ENCODE measurements at places on chromosomes 2 and 18.

DNA sequence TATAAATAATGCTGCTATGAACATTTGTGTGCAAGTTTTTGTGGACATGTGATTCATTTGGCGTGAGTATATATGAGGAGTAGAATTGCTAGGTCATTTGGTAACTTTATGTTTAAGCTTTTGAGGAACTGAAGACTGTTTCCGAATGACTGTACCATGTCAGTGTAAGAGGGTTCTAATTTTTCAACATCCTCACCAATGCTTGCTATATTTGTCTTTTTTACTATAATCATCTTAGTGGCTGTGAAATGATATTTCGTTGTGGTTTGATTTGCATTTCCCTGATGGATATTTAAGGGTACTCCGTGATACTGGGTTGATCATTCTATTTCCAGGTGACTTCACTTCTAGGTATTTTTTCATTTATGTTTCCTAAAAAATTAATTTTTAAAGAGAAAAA lies 241.1 kb downstream of the BCL2 start:
- DNase-seq: no peak

- DNase-seq: no peak
Observed at GRCh38 chr2:224846161-224846560, 130.0 kb upstream of the CCDC195 start.

DNA sequence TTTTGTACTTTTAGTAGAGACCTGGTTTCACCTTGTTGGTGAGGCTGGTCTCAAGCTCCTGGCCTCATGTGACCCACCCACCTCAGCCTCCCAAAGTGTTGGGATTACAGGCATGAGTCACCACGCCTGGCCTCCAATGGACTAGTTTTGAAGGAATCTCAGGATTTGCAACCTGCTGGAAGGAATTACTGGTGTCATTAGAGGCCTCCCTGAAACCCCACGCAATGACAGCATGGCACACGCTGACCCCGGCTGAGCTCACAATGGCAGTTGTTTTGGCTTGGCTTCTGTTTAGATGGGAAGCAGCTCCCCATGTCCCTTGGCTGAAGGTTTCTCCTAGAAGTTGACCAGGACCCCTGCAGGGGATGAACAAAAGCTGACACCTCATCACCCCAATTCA lies 23.1 kb upstream of the COPS8 start:
- DNase-seq: no peak

DNA sequence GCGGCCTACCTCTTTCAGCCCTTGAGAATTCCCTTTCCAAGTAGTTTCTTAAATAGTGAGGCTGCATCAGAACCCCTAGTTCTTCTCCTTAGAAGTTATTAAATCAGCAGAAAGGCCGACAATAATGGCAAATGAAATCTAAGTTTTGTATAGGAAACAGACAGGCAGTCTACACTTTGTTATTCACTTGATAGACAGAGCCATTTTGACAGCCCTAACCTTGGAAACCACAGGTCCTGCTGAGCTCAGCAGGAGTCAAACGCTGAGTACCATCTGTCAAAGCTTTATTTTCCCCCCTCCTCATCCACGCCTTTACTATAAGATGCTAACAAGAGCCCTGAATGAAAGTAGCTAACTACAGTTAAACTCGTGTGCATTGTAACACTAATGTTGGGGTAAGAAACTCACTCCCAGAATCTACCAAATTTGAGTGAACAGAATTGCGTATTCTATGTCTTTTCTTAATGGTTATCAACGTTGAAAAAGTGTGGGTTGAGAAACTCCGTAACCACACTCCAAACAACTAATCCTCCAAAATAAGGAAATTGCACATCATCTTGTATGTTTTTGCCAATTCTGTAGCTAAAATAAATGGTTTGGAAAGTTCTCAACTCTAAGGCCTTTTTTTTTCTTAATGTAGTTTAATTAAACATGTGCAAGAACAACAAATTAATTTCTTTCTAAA lies 90.6 kb upstream of the EFEMP1 start:
- DNase-seq: no peak

DNA sequence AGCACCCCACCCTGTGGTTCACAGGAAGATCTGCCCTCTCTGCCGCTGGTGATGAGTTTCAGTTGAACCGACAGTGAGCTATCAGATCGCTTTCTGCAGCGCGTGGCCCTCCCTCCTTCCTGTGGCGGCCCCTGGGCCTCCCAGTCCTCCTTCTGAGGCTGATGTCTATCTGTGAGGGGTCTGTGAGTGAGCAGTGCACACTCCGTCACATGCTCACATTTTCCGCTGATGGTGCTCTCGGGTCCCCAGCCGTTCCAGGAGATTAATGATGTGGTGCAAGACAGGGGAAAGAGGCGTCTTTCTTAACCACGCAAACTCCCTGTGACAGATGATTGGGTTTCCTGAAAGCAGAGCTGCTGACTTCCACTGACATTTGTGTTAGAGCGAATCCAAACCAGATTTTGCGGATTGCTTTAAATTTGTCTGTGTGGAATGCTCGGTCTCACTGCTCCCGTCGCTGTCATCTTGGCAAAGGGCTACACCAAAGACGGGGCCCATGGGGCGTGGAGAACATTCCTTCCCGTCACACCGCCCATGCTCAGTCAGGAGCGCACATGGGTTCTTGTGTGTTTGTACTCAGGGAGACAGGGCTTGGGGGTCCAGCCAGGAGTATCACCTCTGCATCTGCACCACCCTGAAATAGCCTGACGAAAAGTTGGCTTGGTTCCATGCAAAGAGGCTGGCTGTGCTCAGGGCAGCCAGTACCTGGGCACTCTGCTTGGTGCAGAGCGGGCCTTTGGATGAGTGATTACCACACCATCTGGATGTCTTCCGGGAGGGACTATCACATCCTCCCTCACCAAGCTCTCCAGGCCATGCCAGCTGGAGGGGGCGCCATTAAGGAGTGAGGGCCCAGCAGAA lies 154.7 kb upstream of the HS6ST1 start:
- DNase-seq: peak; percentile 4

DNA sequence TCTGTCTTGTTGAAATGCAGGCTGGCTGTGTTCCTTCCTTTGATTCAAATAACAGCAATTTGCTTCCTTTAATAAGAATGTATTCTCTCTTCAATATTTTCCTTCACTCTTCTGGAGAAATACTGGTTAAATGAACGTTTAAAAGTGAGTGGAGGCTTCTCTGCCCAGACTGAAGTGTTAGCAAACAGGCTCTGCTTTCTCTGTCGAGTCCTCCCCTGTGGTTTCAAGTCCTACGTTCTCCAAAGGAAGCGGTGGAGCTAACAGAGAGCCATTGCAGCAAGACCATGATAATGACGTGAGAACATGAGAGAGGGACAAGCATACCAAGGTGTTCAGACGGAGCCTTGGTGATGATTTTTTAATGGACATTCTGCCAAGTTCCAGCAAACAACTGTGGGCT lies 26.2 kb upstream of the PID1 start:
- DNase-seq: no peak

- DNase-seq: no peak
Observed at GRCh38 chr2:105379741-105380186, 19.1 kb downstream of the FHL2 start.

GRCh38 chr18:9405130-9405529 lies 70.2 kb upstream of the RALBP1 start:
- no peak for DNase-seq

GRCh38 chr2:164560181-164560792 lies 61.0 kb downstream of the GRB14 start:
- DNase-seq: no peak

DNA sequence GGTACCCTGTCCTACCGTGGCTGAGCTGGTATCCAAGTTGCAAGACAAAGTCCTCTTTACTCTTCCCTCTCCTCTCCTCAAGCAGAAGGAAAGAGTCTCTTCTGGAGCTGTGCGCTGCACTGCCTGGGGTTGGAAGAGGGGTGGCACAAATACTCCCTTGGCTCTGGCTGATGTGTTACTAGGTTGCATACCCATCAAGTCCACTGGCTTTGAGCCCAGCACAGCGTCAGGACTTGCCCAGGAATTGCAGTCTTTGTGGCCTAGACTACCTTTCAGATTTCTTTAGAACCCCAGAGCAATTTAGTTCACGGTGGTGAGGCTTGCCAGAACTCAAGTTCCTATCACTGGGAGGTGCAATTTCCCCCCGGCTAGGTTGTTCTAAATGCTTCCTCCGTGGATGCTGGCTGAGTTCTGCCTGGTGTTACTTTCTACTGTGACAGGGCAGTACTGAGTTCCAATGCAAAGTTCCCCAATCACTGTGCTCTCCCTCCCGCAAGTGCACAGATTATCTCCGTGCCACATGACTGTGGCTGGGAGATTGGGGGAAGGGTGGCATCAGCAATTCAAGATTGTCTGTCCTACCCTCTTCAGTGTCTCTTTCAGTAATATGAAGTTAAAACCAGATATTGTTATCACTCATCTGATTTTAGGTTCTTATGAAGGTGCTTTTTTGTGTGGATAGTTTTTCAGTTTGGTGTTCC lies 13.4 kb downstream of the MYO3B start:
- no peak for DNase-seq

- no peak for DNase-seq
Observed at GRCh38 chr2:70498054-70498453, 55.6 kb downstream of the TGFA start.

GRCh38 chr2:167534443-167534842 lies 646.2 kb downstream of the XIRP2 start:
- no peak for DNase-seq

DNA sequence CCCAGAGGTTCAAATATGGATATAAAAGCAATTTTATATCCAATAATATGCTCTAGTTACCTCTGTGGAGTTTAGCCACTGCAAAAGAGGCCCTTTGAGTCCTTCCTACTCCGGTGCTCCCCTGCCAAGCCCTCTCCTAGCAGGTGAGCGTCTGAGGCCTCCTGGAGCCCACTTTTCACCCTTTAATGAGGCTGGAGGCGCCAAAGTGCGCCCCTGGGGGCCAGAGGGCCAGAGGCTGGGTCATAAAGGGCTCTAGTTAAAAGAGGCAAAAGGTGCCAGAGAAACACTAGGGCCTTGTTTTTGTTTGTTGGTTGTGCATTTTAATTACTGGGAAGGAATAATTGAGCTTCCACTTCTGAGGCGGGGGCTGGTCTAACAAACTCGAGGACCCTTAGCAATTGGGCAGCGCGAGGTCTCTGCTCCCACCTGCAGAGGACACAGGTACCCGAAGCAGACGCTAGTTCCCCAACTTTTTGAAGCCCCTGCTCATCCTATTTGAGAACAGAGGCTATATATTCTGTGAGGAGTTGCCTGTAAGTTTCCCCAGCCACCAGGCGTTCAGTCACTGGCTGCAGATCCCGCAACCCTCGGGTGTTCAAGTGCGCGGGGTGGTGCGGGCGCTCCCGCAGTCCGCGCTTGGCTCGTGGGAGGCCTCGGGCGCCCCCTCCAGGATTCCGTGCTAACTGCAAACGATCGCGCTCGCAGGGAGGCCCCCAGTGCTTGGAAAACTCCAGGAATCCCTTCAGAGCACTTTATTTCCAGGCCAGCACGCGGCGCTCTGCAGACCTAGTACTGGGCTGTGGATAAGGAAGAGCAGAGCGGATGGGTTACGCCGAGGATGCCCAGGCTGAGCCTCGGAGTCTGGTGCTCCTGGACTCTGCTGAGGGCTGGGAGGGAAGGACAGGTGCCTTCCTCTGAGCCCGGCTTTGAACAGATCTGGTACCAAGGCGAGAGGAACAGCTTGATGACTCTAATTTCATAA lies 14.1 kb downstream of the MSGN1 start:
- no peak for DNase-seq

DNA sequence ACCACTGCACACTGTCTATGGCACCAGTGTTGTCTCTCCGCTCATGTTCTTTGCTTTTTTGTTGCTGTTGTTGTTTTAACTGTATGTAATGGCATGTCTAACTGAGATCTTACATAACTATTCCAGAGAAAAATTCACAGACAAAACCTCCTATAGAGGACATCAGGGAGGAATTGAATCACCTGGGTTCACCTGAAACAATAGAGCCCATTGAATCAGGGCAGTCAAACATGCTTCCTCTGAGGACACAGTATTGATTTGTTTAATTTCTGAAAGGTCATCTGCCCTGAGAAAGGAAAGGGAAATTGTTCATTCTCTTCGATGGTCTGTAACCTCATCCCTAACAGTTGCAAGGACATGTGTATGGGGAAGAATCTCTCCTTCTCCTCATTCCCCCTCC lies 237.5 kb downstream of the SRBD1 start:
- no peak for DNase-seq

DNA sequence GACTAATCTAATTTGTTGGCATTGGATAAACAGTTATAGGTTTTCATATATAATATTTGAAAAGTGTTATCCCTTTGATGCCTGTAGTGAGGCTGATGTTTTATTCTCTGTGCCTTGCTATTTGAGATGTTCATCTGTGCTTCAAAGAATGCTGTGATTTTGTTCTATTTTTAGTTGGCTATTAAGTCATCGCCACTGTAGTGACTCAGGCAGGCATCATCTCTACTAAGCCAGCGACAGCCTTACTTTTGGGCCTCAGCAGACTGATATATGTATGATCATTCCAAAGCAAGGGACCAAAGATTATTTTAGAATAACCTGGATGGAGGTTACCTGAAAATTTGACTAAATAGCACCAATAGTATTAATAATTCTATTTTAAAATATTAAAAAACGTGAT lies 1674.5 kb upstream of the NXPH2 start:
- DNase-seq: no peak

GRCh38 chr18:22221350-22221749 lies 52.0 kb downstream of the GATA6 start:
- no peak for DNase-seq

- no peak for DNase-seq
Observed at GRCh38 chr18:77401173-77401572, 151.5 kb downstream of the GALR1 start.

DNA sequence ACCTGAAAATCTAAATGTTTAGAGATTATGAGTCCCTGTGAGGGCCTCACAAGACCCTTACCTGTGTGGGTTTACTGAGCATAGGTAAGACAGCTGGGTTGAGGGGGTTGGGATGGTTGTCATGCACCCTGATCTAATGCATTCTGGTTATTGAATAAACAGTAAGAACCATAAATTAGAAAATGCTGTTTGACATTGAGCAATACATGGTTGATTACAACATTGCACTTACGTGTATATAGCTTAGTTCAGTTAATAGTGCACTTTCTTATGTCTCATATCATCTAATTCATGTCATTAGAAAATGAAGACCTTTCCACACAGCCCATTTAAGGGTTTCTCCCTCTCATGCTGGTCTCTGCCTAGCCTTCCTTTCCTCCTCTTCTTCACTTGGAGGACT lies 253.5 kb upstream of the ATP5MC3 start:
- no peak for DNase-seq

- DNase-seq: no peak
Observed at GRCh38 chr2:154692927-154693326, 5.6 kb upstream of the KCNJ3 start.

- no peak for DNase-seq
Observed at GRCh38 chr2:23020659-23021058, 364.3 kb upstream of the KLHL29 start.

GRCh38 chr2:215418064-215418963 lies 17.6 kb downstream of the FN1 start:
- DNase-seq: no peak

DNA sequence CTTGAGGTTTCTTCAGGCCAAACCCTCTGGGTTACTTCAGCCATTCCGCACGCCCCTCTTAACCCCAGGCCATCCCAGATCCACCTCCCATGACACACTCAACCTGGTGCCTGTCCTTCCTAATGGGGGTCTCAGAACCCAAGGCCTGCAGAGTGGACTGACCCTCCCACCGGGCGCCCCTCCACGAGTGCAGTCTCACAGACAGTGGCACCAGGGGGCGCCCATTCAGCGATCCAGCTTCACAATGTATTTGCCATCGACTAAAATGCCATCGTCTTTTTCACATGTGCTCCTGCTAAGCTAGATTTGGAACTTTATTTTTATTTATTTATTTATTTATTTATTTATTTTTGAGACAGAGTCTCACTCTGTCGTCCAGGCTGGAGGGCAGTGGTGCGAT lies 38.5 kb downstream of the INPP5D start:
- DNase-seq: no peak
